ENCODE measurements at places on chromosomes 7 and 10. TPM values are rescaled to one million over a fixed set of nuclear protein-coding genes. Genes with fewer than 3 reads are reported as not detected.

- peak; percentile 73 for DNase-seq
Observed at GRCh38 chr7:38105874-38106483, 72.1 kb upstream of the STARD3NL start.

- DNase-seq = no peak
Observed at GRCh38 chr10:128210215-128211063, 84.2 kb upstream of the MKI67 start.

- DNase-seq = no peak
Observed at GRCh38 chr10:102775935-102776669, 32.4 kb downstream of the WBP1L start.

Gene FLNC
- 231 TPM for total RNA-seq

- no peak for DNase-seq
Observed at GRCh38 chr7:100476903-100477870, 1.8 kb downstream of the TSC22D4 start.

DNA sequence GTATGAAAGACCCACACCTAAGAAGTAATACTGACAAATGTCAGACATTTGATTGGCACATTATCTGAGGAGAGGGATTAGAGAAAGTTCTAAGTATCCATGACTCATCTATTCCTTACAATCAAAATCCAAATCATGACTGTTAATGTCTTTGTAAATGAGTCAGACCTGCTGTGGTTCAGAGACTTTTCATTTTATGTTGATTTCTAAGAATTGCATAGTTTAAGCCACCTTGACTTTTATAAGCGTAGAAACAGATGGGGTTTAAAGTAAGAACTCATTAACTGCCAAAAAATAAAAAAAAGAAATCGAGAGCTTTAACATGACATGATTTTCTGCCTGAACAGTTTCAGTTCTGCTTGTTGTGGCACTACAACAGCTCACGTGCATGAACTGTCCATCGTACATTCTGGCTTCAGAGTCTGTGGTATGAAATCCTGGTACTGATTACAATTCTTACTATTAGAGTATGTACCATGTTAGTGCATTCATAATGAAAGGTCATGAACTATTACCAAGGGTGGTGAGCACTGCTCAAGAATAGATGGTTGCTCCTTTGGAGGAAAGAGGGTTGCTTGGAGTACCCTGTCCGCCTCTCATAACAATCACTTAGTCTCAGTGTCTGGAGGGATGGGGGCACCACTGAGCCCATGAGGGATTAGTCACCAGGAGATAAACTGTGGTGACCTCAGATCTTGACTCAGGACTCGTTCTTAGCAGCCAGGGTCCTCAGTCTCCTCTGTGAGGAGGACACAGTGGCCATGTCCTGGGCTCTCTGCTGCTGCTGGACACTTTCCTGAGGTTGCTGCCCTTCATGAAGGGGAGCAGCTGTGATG is 42.2 kb downstream of the ACSM6 start:
- DNase-seq = no peak

Measured in G401 (cell line).